Activated T-cell treated with anti-CD3 and anti-CD28 coated beads, Interleukin-2, amount 50 U/mL, for 72 hours (primary cell): ENCODE measurements at places on chromosomes 13 and 19. TPM values are rescaled to one million over a fixed set of nuclear protein-coding genes. Genes with fewer than 3 reads are reported as not detected.

ZNF540 gene
- 2.3 TPM for total RNA-seq

CACNG7 gene
- total RNA-seq: not detected

FAAP24 gene
- total RNA-seq: 15.3 TPM

GPR183 gene
- 32.8 TPM for total RNA-seq

MBD3L2 gene
- not detected for total RNA-seq

ZSCAN4 gene
- total RNA-seq: not detected

ZNF541 gene
- total RNA-seq: 0.96 TPM

DNA sequence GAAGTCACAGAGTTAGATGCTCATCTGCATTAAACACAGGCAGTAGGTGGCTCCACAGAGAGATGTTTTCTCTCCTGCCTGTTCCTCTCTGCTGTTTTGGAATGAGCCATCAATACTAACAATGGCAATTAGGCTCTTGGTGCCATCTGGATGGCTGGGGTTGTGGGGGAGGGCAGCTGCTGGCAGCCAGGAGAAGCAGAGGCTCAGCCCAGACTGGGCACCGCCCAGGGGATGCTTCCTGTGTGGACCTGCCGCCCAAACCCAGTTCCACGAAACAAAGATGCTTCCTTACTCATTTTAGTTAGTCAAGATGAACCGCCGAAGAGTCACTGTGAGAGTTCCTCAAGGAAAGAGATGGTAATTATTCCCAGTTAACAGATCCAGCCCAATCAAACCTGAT is 50.8 kb upstream of the PCDH8 start:
- no peaks in the 10 kb centered on the region for H3K4me1 ChIP-seq
- no peak overlapping the region for H3K27ac ChIP-seq
- no peak overlapping the region for H3K4me3 ChIP-seq
- no peaks in the 10 kb centered on the region for H3K36me3 ChIP-seq
- no peaks in the 10 kb centered on the region for H3K27me3 ChIP-seq
- DNase-seq: no peak

DNA sequence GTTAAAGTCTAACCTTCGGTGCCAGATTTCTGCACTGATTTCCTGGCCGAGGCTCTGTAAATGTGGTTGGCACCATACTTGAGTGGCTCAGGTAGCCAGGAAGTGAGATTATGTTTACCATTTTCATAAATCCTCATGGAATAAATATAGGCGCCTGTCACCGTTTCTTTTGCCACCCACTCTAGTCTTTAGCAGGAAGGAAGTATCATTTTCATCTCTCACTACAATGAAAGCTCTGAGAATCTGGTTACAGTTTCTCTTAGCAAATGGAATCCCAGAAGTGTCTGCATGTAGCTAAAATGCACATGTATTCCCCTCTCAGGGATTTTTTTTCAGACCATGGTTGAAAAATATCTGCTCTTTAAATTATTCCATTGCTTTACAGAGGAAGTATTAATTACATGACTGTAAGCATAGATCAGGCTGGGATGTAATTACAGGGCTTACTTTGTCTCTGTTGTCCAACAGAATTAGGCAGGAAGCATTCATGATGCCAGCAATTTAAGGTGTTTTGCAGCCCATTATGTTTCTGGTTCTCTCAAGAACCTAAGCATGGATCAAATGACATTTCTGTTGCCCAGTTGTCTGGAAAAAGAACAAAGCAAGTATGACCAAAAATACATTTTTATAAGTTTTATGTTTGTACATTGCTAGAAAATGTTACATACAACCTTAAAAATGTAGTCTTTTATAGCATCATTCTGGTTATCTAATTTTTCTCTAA is 221.7 kb upstream of the SPRY2 start:
- H3K27ac ChIP-seq: no peak overlapping the region
- H3K36me3 ChIP-seq: no peaks in the 10 kb centered on the region
- no peak for DNase-seq
- H3K27me3 ChIP-seq: no peaks in the 10 kb centered on the region
- H3K4me3 ChIP-seq: no peak overlapping the region

- peaks cover 30% of the 10 kb centered on the region for H3K4me1 ChIP-seq
- H3K4me3 ChIP-seq: peak overlapping the region; percentile 77
- DNase-seq: no peak
- peaks cover 2% of the 10 kb centered on the region for H3K36me3 ChIP-seq
- peak overlapping the region; percentile 94 for H3K27ac ChIP-seq
Observed at GRCh38 chr19:7428651-7429113, 60.2 kb downstream of the PEX11G start.

DNA sequence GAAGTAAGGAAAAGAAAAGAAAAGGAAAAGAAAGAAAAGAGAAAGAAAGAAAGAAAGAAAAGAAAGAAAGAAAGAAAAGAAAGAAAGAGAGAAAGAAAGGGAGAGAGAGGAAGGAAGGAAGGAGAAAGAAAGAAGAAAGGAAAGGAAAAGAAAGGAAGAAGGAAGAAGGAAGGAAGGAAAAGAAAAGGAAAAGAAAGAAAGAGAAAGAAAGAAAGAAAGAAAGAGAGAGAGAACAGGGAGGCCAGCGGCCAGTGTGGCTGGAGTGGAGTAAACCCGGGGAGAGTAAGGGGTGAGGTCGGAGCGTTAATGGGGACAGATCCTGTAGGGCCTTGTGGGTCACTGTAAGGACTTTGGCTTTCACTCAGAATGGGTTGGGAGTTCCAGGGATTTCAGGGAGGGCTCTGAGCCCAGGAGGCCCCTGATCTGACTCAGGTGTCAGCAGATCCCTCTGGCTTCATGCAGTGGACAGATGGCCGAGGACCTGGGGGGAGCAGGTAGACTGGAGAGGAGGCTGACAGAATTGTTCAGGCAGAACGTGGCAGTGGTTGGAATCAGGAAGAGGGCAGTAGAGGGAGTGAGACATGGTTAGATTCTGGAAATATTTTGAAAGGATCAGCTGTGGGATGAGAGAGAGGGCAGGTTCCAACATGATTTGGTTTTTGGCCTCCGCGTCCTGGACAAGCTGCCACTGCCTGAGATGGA is 19.8 kb upstream of the FXYD3 start:
- no peaks in the 10 kb centered on the region for H3K4me1 ChIP-seq
- no peak for DNase-seq
- H3K27me3 ChIP-seq: no peaks in the 10 kb centered on the region
- no peak overlapping the region for H3K4me3 ChIP-seq

- no peaks in the 10 kb centered on the region for H3K36me3 ChIP-seq
- no peaks in the 10 kb centered on the region for H3K4me1 ChIP-seq
- no peak overlapping the region for H3K27ac ChIP-seq
- H3K4me3 ChIP-seq: no peak overlapping the region
- H3K27me3 ChIP-seq: no peaks in the 10 kb centered on the region
- peak; percentile 48 for DNase-seq
Observed at GRCh38 chr19:34145741-34146202, 26.5 kb upstream of the LSM14A start.

DNA sequence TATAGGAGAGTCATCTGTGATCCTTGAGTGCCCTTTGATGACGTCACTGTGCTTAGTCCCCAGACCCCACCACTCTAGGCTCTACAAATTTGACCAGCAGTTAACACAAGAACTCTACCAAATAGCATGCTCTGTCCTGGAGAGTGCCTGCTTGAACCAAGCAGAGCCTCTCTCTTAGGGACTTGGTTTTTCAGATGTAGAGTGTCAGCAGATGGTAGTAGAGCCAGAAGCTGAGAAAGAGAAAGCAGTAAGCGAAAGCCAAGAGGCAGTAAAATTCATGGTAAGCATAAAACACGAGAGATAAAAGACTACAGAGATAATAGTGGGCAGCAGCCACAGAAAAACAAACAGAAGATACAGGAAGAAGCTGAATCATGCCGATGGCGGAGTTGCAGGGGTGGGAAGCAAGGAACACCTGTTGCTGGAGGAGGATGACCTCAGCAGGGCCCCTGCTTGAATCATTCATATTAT is 193.3 kb downstream of the SLC7A1 start:
- no peaks in the 10 kb centered on the region for H3K36me3 ChIP-seq
- no peak for DNase-seq
- no peaks in the 10 kb centered on the region for H3K4me1 ChIP-seq
- H3K27me3 ChIP-seq: peaks cover 12% of the 10 kb centered on the region
- H3K27ac ChIP-seq: no peak overlapping the region

DNA sequence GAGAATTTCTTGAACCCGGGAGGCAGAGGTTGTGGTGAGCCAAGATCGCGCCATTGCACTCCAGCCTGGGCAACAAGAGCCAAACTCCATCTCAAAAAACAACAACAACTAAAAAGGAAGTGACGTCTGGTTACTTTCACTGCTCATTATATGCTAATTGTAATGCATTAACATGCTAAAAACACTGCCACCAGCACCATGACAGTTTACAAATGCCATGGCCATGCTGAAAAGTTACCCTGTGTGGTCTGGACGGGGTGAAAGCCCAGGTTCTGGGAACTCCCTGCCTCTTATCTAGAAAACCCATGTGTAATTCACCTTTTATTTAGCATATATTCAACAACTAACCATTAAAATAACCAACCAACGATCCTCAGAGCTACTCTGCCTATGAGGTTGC is 28.1 kb downstream of the CPT1C start:
- no peak overlapping the region for H3K4me3 ChIP-seq
- H3K27ac ChIP-seq: peak overlapping the region; percentile 15
- H3K36me3 ChIP-seq: no peaks in the 10 kb centered on the region
- H3K27me3 ChIP-seq: no peaks in the 10 kb centered on the region

GRCh38 chr19:30163663-30164062 is 208.5 kb upstream of the ZNF536 start:
- no peak for DNase-seq
- H3K27ac ChIP-seq: no peak overlapping the region
- no peak overlapping the region for H3K4me3 ChIP-seq
- H3K4me1 ChIP-seq: no peaks in the 10 kb centered on the region

GRCh38 chr13:36344173-36344572 is 2.0 kb downstream of the SPART start:
- H3K36me3 ChIP-seq: peaks cover 3% of the 10 kb centered on the region
- H3K4me1 ChIP-seq: peaks cover 29% of the 10 kb centered on the region

GRCh38 chr19:47637550-47637949 is 28.6 kb downstream of the BICRA start:
- no peak for DNase-seq
- no peaks in the 10 kb centered on the region for H3K27me3 ChIP-seq
- H3K27ac ChIP-seq: no peak overlapping the region
- H3K4me3 ChIP-seq: no peak overlapping the region

DNA sequence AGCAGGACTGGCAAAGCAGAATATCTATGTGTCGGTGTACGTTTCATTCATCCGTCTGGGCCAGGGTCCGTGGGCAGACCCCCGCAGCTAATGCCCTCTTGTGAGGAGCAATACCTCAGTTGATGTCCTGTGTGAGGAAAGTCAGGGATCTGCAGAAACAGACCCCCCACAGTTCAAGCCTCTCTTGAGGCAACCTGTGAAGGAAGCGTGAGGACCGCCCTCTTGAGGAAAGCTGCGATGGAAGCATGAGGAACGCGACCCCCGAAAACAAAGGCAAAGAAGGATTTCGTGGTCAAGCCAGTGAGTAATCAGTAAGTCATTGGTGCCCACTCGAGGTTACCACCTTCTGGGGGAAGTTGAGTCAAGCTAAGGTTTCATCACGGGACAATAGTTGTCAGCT is 20.9 kb upstream of the ZNF83 start:
- peak overlapping the region; percentile 90 for H3K27ac ChIP-seq

GRCh38 chr19:3359015-3359918 is 7.1 kb upstream of the NFIC start:
- peaks cover 6% of the 10 kb centered on the region for H3K27me3 ChIP-seq
- H3K36me3 ChIP-seq: no peaks in the 10 kb centered on the region
- H3K4me1 ChIP-seq: peaks cover 29% of the 10 kb centered on the region
- peak overlapping the region; percentile 32 for H3K27ac ChIP-seq
